ENCODE measurements at places on chromosomes 16 and 17.

DNA sequence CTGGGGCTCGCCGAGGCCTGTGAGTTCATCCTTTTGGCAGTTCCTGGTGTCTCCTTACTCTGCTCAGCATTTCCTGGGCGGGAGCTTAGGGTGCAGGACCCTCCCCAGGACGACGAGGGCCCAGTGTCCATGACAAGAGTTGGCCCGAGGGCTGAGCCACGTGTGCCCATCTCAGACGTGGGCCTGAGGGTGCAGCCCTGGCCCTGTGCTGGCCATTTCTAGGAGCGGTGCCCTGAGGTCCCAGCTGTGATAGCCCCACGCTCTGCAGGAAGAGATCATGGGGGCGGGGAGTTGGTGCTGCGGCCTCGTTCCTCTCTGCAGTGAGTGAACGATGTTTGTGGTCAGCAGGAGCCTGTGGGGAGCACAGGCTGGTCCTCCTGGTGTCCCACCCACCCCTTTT, 6.0 kb upstream of the MC1R start:
- no peak for DNase-seq

GRCh38 chr16:164827-165538, 795 bp upstream of the HBM start:
- no peak for DNase-seq

DNA sequence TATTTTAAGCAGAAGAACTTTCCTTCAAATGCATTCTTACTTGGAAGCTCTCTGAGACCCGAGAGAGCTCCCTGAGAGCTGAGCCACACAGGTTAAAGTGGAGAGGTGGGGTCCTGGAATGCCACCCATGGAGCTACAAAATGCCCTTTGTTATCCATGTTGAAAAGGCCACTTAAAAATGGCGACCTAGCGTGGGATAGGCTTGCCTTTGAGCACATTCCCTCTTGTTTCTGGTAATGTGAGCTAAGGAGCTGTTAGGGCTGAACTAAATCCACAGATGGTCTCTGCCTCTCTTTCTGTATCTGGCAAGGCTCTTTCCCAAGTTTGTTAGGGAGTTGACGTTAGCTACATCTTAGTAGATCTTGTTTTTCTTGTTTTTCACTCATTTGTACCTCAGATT, 171.6 kb downstream of the SNX29 start:
- no peak for DNase-seq

GRCh38 chr17:78252111-78252634, 20.7 kb downstream of the TMEM235 start:
- no peak for DNase-seq

- no peak for DNase-seq
Observed at GRCh38 chr16:85056211-85056748, 28.7 kb downstream of the KIAA0513 start.

GRCh38 chr17:29621751-29622194, 939 bp downstream of the CORO6 start:
- no peak for DNase-seq

DNA sequence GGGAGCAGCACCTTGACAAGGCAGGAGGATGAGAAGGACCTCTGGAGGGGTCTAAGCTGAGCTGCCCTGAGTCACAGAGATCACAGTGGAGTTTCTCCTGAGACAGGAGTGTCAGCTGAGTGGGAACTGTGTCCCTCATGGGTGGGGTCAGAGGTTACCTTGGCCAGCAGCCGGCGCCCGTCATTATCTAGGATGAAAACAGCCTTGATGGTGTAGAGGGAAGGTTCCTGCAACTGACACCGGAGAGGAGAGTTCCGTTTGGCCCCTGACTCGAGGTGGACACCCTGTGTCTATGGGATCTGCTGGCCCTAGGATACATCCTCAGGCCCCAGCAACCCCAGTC, 933 bp downstream of the COPZ2 start:
- DNase-seq: no peak

- DNase-seq: peak; percentile 82
Observed at GRCh38 chr17:17819561-17819995, 17.2 kb downstream of the SREBF1 start.

DNA sequence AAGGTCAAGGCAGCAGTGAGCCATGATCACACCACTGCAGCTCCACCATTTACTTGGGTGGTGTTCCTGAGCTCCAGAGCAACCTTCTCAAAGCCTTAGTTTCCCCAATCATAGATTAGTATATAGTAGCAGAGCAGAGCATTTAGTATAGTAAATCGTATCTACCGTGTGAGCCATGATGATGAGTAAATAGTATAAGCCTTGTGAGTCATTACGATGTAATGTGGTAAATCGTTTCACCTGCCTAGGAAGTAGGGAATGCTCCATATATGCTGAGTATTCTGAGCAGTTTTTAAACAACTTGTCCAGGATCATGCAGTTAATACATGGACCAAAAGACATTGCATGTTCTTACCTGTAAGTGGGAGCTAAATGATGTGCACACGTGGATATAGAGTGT, 66.4 kb downstream of the SCNN1B start:
- no peak for DNase-seq

DNA sequence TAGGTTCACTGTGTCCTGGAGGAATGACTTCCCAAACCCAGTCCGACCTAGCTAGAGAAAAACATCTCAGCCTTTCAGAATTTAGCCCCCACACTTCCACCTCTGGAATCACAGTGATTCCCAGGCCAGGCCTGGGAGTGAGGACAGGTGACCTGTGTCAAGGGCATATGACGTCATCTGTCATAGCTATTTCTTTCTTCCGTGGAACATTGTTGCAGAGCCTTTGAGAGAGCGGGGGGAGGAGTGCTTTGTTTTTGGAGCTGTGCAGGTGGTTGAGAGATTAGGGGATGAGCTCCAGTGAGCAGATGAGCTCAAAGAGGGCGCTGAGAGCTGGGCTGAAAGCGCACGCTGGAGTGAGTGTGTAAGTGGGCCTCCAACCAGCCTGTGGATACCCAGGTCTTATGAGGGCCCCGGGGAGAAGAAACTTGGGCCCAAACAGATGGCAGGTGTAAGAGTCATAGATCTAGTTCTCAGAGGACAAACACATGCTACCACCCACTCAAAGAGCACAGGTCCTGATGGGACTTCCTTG, 344.8 kb downstream of the SNX29 start:
- DNase-seq: no peak

DNA sequence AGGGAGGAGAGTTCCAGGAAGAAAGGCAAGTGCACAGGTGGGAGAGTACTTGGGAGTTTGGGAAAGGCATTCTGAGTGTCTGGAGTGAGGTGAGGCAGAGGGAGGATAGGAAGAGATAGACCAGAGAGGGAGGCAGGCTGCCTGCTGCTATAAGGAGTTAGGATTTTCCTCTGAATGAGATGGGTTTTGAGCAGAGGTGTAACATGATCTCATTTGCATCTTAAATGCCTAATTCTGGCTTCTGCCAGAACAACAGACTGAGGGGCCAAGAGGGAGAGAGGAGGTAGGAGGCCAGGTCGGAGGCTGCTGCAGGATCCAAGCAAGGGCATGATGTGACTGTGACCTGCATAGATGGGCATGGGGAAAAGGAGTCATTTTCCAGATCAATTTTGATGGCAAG, 31.5 kb upstream of the IRX6 start:
- DNase-seq: no peak

GRCh38 chr17:45784741-45785479, 790 bp downstream of the CRHR1 start:
- no peak for DNase-seq

GRCh38 chr17:32240750-32241149, 24.9 kb upstream of the RHBDL3 start:
- no peak for DNase-seq

GRCh38 chr17:77424585-77425344, 284.0 kb downstream of the SEC14L1 start:
- DNase-seq: peak; percentile 71

DNA sequence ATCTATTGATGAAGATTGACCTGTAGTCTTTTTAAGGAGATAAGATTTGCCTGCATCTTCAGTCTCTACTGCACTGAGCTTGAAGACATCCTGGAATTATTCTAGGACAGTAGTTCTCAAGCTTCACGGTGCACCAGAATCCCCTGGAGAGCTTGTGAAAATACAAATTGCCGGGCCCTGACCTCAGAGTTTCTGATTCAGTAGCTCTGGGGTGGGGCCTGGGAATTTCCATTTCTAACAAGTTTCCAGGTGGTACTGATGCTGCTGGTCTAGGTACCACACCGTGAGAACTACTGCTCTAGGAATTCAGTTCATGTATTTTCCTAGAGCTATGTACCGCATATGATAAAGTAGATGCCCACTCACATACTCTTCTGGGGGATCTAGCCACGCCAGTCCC, 246.1 kb downstream of the HS3ST3B1 start:
- DNase-seq: no peak

- no peak for DNase-seq
Observed at GRCh38 chr17:7220593-7221277, 997 bp downstream of the ACADVL start.

DNA sequence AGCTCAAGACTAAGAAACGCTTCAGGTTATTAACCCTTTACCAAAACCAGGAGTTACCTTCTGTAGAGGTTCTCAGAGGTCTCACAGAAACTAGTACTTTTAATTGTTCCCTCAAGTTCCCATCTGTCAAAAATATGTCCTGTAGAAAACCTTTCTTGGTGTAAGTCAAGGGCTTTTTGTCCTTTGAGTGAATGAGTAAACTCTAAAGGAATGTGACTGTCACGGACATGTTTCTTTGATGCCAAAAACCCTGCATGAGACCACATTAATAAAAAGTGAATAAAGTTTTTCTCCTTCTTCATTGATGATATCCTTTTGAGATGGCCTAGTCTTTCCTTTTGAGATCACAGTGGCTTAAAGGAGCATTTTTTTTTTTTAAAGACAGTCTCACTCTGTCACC, 102.9 kb downstream of the NLK start:
- no peak for DNase-seq

DNA sequence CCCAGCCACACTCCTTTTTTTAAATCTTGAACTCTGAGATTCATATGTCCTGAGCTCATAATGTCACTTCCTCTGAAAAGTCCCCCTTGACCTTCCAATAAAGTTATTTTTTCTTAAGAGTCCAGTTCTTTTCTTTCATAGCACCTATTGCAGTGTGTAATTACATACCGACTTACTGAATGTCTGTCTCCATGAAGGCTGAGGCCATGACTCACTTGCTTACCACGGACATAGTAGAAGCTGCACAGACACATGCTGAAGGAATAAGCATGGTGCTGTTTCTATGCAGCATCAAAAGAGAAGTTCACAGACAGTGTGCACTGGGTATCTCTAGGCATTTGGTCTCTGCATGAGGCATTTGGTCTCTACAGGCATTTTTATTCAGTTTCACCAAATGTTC, 77.2 kb downstream of the C17orf67 start:
- DNase-seq: peak; percentile 97

DNA sequence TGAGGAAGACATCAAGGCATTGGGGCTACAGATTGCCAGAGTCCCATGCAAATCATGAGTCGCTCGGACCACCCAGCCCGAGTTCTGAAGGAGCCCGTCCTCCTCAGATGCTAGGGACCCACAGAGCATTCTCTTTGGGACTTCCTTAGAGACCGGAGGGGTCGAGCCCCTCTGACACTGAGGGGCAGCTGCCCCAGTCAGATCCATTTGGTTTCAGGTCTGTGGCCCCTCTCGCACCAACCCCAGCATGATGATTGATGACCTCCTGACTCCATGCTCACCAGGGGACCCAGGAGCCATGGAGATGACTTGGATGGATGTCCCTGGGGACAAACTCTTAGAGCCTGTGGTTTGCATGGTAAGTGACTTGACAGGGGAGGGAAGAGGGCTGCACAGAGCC, 8.0 kb downstream of the PDF start:
- DNase-seq: no peak

- DNase-seq: no peak
Observed at GRCh38 chr17:30267625-30268024, 24.1 kb downstream of the BLMH start.

DNA sequence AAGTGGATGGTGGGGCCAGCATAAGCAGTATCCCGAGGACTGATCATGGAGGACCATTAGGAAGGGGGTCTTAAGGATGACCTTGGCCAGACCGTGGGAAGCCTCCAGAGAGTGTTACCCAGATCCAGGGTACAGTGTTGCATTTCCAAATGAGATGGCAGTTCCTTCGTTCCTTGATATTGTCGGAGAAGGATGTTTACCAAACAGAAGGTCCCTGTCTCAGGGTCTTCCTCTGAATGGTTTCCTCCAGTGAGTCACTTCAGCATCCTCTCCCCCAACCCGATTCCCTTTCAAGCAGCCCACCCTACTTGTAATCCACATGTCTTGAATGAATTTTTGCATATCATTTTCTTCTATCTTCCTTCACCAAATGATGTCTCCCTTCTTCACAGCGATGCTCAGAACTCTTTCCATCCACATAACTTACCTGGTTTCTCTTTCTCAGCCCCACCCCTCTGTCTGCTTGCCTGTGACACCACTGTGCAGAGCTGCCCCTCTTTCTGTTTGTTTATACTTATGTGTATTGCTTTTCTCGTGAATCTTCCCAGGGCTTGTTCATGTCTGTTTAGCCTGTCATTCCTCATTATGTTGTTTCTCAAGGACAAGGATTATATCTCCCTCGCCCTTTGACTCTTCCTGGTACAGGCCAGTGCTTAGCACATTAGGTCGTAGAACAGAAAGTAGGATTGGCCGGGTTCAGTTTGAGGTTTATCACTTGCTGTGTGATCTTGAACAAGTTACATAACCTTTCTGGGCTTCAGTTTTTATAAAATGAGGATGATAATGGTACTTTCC, 5.7 kb downstream of the GOSR2 start:
- DNase-seq: peak; percentile 65

DNA sequence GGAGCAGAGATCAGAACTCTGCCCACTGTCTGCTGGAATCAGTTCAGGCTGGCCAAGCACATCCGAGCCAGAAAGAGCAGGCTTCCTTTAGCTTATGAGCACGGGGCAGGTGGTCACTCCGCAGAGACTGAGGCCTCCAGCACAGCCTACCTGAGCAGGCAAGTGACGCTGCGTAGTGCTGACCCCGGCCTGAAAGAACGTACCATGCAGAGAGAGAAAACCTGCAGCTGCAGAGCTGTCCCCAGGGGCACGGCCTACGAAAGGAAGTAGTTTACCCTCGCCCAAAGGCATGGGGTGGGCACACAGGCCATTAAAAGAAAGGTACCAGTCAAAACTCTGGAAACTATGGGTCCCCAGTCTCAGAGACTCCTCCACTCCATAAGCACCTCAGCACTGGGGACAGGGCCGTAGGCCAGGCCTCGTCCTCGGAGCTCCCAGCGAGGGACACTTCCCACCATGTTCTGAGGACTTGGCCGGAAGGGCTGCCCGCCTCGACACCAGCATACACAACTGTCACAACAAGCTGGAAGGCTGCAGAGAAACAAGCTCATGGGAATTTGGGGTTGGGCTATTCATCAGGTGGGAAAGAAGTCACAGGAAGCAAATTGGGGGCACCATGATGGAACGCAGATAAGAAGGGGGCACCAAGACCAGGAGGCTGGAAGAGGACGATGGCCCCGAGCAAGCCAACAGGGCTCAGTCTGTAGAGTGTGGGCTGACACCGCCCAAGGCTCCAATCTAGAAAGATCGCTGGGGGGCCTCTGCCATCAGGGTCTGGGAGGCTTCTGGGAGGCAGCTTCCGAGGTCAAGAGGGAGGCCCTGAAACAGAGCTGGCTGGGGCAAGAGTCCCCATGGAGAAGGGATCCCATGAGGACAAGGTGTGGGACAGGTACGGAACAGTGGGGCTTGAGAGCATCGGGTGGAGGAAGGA, 21.2 kb downstream of the MEAK7 start:
- no peak for DNase-seq

- no peak for DNase-seq
Observed at GRCh38 chr17:42282478-42283080, 5.7 kb upstream of the STAT5A start.
